ENCODE measurements at places on chromosomes 7 and 10.

- no peak for DNase-seq
Observed at GRCh38 chr7:88307412-88307811, 718 bp upstream of the STEAP4 start.

GRCh38 chr10:133608855-133609254 is 17.7 kb downstream of the FRG2B start:
- DNase-seq = no peak

GRCh38 chr10:125473143-125473793 is 209.7 kb downstream of the TEX36 start:
- no peak for DNase-seq

GRCh38 chr10:96830511-96831199 is 1.4 kb upstream of the LCOR start:
- DNase-seq = peak; percentile 69

GRCh38 chr7:130650611-130651120 is 17.9 kb downstream of the COPG2 start:
- DNase-seq = no peak

GRCh38 chr10:43938810-43939209 is 290.1 kb upstream of the ZNF32 start:
- DNase-seq = no peak

DNA sequence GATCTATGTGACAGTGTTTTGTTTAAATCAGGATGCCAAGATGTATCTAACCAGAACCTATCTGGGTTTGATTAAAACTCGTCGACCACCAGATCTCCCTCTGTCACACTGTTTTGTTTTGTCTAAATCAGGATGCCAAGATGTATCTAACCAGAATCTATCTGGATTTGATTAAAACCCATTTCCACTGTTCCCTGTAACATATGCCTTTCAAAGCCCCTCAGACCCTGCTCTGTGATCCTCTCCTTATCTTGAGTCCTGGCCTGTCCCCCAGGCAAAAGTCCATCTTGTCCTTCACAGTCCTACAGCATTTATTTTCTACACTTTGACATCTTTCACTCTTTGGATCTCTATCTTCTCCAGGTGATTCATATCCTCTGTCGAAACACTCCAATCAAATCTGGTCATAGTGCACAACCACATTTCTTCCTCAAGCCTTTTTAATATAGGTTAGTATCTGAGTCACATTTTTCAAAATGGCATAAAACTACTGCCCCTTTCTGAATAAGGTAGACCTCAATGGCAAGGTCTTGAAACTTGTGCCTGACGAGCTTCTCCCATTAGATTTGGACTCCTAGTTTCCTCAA is 32.5 kb downstream of the ERLIN1 start:
- DNase-seq = no peak

DNA sequence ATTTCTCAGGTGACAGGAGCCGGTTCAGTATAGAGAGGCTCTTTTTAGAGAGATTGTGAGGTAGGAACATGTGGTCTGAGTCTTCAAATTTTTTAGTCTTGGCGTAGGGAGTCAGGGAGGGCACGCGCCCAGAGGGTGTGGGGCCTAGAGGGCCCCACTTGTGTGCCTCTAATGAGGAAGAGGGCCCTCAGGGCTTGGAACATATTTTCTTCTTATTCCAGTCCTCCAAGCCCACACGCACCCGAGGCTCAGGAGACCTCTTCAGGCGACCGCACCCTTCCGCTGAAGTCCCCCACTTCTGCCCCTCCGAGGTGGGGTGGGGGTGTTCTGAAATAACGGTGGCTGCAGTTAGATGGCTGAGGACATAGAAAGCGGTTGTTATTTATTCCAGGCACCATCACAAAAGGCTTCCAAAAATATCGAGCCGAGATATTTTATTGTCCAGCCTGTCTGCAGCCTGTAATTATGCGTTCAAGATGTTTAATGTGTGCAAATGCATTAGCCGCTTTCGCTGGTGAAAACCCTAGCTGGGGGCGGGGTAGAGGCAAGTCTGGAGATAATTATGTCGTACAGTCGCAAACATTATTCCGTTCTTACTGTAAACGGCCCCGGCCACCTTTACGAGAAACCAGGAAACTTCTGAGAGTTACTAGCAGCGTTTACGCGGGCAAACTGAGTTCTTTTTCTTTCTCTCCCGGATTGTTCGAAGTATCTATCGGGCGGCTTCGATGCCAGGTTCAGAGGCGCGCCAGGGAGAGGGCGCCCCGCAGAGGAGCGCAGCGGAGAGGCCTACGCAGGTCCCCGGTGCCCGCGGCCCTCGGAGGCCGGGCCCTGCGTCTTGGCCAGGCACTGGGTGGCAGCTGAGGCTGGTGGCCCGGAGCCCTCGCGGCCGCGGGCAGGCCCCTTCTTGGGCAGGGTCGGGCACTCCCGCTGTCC is 12.9 kb upstream of the HOXA13 start:
- DNase-seq = no peak

DNA sequence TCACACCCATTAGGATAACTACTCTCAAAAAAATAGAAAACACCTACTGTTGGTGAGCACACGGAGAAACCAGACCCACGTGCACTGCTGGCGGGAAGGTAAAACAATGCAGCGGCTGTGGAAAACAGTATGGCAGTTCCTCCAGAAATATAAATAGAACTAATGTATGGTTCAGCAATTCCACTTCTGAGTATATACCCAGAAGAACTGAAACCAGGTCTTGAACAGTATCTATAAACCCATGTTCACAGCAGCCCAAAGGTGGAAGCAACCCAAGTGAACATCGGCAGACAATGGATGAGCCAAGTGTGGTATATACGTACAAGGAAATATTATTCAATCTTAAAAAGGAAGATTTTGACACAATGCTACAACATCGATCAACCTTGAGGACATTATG is 164.7 kb downstream of the ZMYND11 start:
- DNase-seq = no peak

DNA sequence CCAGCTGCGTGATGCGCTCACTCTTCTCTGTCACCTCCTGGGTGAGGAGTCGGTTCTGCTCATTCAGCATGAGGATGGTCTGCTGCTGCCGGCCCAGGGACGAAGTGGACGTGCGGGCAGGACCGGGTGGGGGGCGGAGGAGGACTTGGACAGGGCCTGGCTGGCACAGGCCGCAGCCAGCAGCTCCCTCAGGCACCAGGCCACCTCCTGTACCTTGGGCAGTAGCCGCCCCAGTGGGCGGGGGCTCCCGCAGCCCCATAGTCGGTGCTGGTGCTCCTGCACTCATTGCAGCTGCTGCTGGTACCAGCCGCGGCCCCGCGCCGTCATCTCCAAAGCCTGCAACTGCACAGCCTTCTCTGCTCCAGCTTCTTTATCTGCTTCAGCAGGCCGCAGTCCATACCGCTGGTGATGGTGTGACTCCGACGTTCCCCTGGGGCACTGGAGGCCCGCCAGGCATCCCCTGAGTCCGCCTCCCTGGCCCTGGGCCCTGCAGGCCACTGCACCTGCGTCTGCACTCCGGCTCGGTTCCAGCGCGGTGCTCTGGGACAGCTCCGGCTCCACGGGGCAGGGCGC is 884.9 kb upstream of the ZNF722 start:
- no peak for DNase-seq

DNA sequence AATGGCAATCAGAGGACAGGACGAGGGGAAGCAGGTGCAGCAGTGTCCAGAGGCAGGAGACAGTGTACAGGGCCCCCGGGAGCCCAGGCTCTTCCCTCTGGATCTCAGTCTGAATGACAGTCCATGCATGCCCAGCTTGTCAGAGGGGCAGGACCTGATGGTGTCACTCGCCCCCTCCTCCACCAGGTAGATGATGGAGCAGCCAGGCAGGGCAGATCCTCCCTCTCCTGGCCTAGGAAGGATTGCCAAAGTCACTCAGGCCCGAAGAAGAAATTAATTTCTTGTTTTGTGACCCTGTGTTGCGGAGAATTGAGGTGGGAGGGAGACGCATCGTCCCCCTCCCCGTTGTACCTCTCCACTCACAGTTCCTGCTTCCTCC is 4.0 kb downstream of the VSTM4 start:
- DNase-seq = no peak

GRCh38 chr7:111883241-111883640 is 320.9 kb upstream of the IMMP2L start:
- DNase-seq = no peak

GRCh38 chr10:28963539-28964221 is 286.4 kb downstream of the BAMBI start:
- DNase-seq = no peak

- DNase-seq = peak; percentile 31
Observed at GRCh38 chr10:118543714-118544400, 51.6 kb downstream of the PRLHR start.

- DNase-seq = no peak
Observed at GRCh38 chr10:22339761-22340328, 5.5 kb upstream of the SPAG6 start.

- no peak for DNase-seq
Observed at GRCh38 chr10:125811251-125811650, 11.8 kb downstream of the UROS start.

DNA sequence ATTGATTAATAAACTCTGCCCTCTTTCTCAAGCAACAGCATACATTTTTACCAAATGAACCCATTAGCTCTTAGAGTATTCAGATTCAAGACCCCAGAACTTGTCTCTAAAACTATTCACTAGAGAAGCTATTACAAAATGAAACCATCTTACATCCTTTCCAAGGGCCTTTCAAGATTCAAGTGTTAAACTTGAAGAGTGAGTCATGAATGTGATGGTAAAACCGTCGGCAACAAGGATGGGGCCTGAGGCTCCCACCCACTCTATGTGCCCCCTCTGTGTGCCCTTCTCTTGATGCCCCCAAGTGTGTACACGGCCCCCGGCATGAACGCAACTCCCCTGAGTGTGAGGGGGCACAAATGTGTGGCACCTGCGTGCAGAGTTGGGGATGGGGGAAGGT is 46.4 kb downstream of the SFMBT2 start:
- no peak for DNase-seq

DNA sequence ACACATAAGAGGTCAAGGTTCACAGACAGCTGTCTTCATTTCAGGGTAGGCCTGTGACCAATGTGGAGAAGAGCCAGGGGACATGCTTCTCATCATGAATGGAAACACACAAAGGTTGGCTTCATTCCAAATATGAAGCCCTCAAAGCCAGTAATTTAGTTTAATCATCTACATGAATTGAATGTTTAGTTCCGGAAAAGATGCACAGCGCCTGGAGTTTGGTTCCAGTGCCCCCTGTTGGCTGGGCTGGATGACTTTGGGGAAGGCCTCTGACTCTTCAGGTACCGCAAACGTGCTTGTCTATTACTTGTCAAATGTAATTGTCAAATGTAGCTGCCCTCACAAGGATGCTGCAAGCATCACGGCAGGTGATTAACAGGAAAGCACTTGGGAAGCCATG is 130.7 kb downstream of the ADRA2A start:
- DNase-seq = peak; percentile 8

DNA sequence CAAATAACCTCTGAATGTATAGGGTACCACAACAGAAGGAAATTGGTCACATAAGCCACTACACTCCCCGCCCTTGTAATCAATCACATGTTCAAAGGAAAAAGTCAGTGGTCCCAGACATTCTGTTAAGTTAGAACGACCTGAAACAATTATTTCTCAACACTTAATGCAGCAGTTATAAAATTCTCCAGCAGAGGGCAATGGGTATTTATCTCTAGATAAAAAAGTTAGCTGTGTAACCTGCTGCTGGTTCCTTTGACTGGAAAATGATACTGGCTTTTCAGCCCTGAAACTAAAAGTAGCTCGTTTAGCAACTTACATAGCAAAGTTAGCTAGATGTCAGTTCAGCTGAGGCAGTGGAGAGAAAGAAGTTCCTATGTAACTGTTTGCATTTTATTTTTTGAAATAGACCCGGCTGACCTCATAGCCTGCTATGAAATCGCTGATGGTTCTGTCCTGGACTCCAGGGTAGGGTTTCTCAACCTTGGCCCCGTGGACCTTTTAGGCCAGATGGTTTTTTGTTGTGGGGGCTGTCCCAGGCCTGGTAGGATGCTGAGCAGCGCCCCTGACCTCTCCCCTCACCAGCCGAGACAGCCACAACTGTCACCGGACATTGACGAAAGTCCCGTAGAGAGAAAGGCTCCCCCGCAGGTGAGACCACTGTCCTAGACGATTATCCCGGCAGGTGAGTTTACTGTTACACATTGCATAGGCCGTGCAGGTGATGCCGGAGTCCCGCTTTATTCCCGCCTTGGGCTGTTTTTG is 40.2 kb upstream of the PROSER2 start:
- no peak for DNase-seq

DNA sequence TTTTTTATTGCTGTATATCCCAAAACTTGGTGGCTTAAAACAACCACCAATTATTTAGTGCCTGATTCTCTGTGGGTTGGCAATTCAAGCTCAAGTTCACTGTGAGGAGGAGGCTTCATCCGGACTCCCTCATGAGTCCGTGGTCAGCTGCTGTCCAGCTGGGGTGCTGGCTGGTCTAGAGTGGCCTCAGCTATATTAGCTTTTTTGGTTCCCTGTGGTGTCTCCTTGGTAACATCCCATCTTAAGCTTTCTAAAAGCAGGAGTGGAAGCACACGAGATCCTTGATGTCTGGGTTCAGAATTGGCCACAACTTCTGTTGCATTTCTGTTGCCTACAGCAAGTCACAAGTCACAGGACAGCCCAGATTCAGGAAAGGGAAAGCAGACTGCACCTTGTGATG is 536.5 kb upstream of the FZD8 start:
- no peak for DNase-seq

- no peak for DNase-seq
Observed at GRCh38 chr7:42432644-42433043, 195.6 kb upstream of the GLI3 start.

DNA sequence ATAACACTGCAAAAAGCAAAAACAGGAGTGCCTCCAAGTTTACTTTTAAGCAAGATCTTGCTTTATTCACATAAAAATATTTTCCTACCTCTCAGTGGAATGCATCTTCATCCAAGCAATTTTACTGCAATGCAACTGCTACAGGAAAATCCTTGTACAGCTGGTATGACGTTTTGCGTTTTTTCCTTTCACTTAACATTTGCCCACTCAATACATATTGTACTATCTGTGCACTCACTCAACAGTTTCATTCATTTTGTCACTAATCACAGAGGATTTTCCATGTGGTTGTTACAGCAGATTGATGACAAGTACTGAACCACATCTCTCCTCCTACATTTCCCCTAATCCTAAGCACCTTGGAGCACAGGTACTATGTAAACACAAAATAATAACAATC is 222.0 kb upstream of the IMMP2L start:
- no peak for DNase-seq

- no peak for DNase-seq
Observed at GRCh38 chr10:102316421-102316820, 71.1 kb downstream of the GBF1 start.

DNA sequence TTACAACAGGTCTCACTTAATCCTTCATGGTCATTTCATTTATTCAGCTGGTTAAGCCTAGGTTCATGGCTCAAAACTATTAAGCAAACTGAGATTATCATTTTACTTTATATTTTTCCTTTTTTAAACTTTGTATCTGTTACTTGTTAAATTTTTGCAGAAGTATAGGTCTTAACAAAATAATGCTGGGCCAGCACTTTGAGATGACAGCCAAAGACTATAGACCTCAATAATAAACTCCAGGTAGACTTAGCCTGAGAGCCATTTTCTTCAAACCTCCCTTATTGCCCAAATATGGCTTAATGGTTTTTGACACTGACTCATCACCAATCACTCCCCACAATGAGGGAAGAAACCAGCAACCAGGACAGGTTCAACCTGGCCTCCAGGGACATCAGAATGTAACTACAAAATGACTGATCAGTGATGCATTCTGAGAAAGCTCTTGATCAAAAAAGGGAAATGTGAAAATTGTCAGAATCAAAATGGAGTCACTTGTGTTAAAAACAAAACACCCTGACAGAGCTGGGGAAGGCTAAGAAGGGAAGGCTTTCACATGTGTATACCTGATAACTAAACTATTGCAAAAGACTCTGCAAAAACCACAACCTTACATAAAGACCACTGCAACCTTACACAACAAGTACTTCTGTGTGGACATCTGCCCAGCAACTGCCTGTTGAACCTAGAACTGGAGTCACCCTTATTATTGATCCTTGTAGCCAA is 2.1 kb upstream of the CCDC126 start:
- DNase-seq = peak; percentile 22

Data from activated T-cell treated with anti-CD3 and anti-CD28 coated beads for 48 hours (primary cell).